Activated naive CD4-positive, alpha-beta T cell (primary cell): ENCODE measurements at places on chromosomes 3 and 15.
A peak's percentile ranks its signal among the peaks of the same experiment; 100 is the strongest.

- no peak for DNase-seq
Observed at GRCh38 chr3:13093687-13094086, 20.5 kb upstream of the IQSEC1 start.

DNA sequence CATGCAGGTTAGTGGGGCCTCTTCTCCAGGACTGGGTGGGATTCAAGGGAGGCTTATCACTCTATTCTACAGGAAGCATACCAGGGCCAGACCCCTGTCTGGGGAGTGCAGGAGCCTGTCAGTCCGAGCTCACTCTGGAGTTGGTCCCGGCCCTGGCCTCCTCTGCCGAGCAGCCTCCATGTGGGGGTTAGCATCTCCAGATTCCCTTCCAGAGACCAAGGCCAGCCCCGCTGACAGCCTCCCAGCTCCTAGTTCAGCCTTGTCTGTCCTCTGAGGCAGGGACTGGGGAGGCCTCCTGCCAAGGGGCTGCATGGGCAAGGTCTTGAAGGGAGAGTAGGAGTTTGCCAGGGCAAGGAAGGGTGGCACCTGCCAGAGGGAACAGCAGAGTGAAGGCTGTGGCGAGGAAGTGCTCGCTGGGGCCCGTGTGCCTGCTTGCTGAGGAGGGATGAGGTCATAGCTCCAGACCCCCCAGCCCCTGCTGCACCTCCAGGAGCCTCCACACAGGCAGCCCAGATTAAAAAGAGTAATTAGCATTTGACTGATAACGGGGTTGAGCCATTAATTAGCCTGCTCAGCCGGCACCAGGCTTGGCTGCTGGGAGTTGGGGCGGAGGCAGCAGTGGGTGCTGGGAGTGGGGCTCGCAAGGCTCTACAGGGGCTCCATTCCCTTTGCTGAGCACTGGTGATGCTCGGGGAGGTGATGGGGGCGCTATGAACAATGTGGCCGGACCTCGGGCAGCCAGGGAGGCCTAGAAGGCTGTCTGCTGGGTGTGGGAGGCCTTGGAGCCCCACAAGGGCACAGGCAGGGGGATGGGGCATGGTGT is 54.3 kb downstream of the DNAJB8 start:
- DNase-seq: no peak

- no peak for DNase-seq
Observed at GRCh38 chr15:85462029-85462428, 81.6 kb downstream of the AKAP13 start.

DNA sequence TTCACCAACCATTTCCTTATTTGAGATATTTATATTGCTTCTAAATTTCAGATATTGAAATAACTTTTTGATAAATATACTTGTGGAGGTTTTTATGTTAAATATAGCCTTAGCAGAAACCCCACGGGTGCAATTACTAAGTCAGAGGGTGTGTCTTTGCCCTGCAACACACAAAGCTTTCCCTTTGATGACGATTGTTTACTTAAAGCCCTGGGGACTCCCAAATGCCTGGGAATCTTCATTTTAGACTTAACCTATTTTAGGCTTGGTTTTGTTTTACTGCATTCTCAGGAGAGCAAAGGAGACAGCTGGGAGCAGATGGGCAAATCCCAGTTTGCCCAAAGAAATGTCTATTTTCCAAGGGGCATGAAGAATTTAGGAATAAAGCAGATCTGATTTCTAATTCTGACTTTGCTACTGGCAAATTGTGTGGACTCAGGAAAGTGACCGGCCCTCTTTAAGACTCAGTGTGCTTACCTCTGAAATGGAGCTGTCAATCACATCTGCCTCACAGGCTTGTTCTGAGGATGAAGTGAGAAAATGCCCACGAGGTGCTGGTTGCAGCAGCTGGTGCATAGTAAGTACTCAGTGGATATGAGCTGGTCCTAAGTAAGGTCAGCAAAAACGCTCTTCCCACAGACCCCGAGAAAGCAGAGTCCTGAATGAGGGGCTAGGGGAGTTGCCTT is 49.3 kb upstream of the CA12 start:
- no peak for DNase-seq

- no peak for DNase-seq
Observed at GRCh38 chr3:197913641-197914380, 36.2 kb upstream of the RPL35A start.

GRCh38 chr15:82852941-82853561 is 43.6 kb downstream of the WHAMM start:
- no peak for DNase-seq

- DNase-seq: no peak
Observed at GRCh38 chr3:178835033-178835432, 236.6 kb downstream of the ZMAT3 start.

GRCh38 chr3:196503196-196504076 is at the start of gene RNF168:
TSS of gene RNF168 (minus strand) at chr3:196503768. CDS start at chr3:196503173, 595 bp downstream.
- DNase-seq: peak; percentile 75

- no peak for DNase-seq
Observed at GRCh38 chr15:93146196-93146595, 57.2 kb upstream of the RGMA start.

- DNase-seq: no peak
Observed at GRCh38 chr15:36737430-36737891, 158.0 kb downstream of the CDIN1 start.

DNA sequence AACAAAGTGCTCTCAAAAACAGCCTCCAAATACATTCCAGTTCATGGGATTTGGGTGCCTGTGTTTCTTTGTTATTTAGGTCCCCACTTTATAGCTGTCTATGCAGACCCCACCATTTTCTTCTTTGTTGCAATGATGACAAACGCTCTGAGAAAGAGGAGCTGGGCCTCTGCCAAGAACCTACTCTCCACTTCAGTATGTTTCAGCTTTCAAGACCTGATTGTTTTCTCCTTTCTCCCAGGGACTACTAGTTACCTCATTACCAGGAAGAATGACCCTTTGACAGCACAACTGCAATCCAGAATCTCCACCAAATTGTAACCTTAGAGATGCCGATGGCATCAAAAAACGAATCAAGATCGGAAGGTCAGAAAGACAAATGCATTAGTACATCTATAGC is 236.8 kb downstream of the MEIS2 start:
- no peak for DNase-seq

GRCh38 chr3:8656240-8656639 is 11.6 kb upstream of the SSUH2 start:
- DNase-seq: no peak

DNA sequence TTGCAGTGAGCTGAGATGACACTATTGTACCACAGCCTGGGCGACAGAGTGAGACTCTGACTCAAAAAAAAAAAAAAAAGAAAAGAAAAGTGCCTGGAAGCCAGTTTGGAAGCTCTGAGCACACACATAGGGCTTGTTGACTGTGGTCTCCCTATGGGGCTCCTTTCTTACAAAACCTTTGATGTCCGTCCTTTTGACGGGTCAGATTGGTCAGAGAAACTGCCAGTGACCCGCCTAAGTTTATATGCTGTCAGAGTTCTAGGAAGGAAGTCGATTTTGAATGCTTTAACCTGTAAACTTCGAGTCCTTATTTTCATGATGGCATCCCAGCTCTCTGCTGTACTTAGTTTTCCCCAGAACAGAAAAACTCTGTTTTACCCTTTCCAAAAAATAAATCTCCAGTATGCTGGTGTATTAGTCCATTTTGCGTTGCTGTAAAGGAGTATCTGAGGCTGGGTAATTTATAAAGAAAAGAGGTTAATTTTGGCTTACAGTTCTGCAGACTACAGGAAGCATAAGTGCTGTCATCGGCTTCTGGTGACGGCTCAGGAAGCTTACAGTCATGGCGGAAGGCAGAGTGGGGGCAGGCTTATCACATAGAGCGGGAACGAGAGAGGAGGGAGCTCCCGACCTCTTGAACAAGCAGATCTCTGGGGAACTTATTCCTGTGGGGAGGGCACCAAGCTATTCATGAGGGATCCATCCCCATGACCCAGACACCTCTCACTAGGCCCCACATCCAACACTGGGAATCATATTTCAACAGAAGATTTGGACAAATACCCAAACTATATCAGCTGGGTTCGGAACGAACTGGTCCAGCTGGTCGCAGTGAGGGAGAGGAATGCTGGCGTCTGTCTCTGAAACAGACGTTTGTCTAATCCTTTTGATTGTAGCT is 72.3 kb downstream of the LMLN start:
- DNase-seq: no peak

DNA sequence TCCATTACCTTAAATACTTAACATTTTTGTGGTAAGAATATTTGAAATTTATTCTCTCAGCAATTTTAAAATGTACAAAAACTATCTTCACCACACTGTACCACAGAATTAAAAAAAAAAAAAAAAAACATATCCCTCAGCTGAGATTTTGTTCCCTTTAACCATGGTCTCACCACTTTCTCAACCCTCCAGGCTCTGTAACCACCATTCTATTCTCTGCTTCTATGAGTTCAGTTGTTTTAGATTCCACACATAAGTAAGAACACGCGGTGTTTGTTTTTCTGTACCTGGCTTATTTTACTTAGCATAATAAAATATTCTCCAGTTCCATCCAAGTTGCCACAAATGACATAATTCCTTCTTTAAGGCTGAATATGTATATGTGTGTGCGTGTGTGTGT is 41.5 kb downstream of the CSNK1G1 start:
- no peak for DNase-seq

GRCh38 chr15:65532738-65533051 is 2.4 kb downstream of the HACD3 start:
- DNase-seq: no peak

- no peak for DNase-seq
Observed at GRCh38 chr3:57910990-57911389, 97.2 kb upstream of the FLNB start.

GRCh38 chr15:36358523-36358922 is 220.9 kb upstream of the CDIN1 start:
- no peak for DNase-seq

GRCh38 chr3:23202203-23202920 is 765 bp upstream of the UBE2E2 start:
- no peak for DNase-seq

DNA sequence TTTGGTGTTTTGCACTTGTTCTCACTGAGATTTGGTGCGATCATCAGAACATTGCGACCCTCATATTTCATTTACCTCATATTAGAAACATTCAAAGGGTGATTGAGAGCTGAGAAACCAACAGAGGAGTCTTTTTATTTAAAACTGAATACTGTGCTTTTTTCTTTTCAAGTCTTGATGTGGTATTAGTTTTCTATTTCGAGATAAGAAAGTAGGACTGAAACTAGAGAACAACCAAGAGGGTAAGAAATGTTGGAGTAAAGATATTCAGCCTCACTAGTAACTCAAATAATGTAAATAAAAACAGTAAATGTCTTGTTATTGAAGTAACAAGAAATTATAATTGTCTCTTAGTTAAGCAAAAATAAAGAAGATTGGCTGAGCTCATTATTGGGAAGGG is 26.5 kb downstream of the EFHB start:
- DNase-seq: no peak

- DNase-seq: no peak
Observed at GRCh38 chr3:119195911-119196310, 22.5 kb downstream of the UPK1B start.

- no peak for DNase-seq
Observed at GRCh38 chr3:120875989-120876388, 32.0 kb upstream of the STXBP5L start.

GRCh38 chr3:169131690-169132464 is 531.6 kb downstream of the MECOM start:
- DNase-seq: no peak

DNA sequence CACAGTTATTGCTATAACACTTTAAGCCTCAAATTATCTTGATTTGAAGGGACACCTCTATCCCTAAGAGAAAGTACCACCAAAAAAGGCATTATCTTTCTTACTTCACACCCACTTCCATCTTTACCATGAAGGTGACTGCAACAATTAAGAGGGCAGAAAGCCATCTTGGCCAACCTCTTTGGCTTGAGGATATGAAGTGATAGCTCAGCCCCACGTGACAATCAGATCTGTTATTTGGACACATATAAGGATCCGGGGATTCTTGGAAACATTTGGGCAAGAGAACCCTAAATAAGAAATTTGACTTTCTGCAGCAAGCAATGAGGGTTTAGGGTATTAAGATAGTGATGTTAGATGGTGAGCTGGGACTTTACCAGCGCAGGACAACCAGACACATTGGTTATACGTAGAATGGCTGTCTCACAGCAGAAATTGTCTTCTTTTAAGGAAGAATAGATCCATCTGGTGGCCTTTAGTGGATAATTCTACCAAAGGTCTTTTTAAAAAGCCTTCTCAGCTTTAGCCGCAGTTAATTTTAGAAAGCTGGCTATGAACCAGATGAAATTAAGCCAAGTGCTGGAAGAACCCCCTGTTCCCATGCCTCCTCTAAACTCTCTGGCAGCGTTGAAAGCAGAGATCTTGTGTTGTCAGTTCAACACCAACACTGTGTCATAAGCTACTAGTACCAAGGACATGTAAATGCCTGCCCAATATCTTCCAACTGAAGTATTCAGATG is 12.3 kb downstream of the HCLS1 start:
- no peak for DNase-seq

DNA sequence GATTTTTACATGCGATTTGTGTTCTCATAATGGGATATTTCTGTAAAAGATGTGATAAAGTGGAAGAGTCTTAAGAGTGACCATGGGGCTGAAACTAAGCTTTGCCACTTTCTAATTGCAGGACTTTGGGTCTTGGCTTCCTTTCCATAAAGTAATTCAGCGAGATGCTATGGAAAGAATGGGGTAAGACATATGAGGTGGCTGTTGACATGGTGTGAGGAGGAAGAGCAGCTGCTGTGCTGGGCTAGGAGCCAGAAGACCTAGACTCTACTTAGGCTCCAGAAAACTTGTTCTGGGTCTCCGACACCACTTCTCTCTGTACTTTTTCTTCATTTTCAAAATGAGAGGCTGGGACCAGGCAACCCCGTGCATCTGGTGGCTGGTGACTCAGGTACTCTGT is 654.5 kb upstream of the CFAP20DC start:
- DNase-seq: no peak

DNA sequence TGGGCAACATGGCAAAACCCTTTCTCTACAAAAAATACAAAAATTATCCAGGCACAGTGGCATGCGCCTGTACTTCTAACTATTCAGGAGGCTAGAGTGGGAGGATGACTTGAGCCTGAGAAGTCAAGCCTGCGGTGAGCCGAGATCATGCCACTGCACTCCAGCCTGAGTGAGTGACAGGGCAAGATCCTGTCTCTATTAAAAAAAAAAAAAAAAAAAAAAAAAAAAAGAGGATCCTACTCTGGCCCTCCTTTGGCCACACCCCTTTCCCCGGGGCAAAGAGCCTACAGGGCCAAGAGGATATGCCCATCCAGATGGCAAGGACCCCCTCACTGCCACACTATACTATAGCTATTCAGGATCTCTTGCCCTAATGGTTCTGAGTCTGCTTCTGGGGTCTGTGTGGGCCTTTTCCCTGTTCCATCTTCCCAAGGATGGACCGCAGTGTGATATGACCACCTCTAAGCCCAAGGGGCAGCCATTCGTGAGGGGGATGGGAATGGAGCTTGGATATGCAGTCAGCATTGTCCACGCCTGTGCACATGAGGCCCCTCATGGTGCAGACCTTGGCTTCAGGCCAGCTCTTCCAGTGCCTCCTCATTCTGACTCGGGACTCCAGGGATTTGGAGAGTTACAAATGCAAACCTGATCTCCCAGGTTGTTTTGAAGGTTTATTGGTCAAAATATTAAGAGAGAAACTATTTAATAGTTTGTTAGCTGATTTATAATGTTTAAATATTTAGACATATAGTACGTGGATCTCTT is 7.3 kb downstream of the TYRO3 start:
- no peak for DNase-seq
